ENCODE measurements at places on chromosomes 2 and 18.

DNA sequence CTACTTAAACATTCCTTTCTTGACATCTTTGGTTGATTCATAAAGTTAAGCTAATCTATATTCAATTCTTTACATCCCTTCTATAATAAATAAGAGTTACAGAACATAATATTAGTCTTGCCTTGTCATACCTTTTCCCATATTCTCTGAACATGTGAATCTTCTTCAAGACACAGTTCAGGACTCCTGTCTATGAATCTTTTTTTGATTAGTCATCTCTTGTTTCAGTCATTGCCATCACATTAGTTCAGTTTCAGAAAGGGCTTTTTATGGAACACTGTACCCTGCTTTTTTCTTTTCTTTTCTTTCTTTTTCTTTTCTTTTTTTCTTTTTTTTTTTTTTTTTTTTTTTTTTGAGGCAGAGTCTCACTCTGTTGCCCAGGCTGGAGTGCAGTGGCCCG, 181.2 kb downstream of the UBE2E3 start:
- no peak for DNase-seq

GRCh38 chr18:10508591-10508990, 17.2 kb upstream of the NAPG start:
- DNase-seq: no peak

DNA sequence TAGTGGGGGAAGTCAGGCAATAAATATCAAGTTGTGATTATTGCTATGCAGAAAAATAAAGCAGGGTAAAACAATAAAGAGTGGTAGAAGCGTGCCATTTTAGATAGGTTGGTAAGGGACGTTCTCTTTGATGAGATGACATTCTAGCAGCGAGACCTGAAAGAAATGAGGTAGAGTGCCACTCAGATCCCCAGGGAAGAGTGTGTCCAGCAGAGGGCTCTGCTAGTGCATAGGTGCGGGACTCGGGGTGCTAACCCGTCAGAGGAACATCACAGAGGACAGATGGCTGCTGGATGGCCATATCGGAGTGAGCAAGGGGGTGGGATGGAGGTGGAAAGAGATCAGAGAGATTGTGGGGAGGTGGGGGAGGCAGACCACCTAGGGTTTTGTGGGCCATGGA, 16.3 kb upstream of the GTF2A1L start:
- no peak for DNase-seq

GRCh38 chr2:237798236-237799059, at the start of gene RBM44:
RBM44 (plus strand) TSS chr2:237798779; CDS start chr2:237813610, 14,831 bp downstream.
- no peak for DNase-seq
